ENCODE measurements at places on chromosomes 11 and 22.
A peak's percentile ranks its signal among the peaks of the same experiment; 100 is the strongest.

DNA sequence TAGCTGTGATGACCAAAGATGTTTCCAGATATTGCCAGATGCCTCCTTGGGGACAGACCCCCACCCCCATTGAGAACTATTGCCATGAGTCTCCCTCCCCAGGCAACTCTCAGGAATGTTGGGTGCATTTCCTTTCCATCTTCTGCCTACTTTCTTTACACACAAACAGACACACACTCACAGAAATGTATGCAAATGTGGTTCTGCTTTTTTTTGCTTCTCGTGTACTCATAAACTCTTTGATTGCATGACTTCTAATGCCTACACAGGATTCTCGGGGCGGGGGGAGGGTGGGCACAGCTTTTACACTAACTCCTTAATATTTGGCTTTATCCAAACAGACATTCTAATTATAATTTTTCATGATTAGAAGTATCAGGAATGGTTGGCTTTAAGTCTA lies 53.3 kb upstream of the SUSD2 start:
- DNase-seq, result no peak

GRCh38 chr11:65440831-65441499 lies 18.4 kb downstream of the NEAT1 start:
- no peak for DNase-seq

- DNase-seq, result no peak
Measured at GRCh38 chr11:58813693-58814092, 30.8 kb downstream of the GLYATL2 start.

- no peak for DNase-seq
Measured at GRCh38 chr11:47912843-47913437, 64.8 kb upstream of the NUP160 start.

DNA sequence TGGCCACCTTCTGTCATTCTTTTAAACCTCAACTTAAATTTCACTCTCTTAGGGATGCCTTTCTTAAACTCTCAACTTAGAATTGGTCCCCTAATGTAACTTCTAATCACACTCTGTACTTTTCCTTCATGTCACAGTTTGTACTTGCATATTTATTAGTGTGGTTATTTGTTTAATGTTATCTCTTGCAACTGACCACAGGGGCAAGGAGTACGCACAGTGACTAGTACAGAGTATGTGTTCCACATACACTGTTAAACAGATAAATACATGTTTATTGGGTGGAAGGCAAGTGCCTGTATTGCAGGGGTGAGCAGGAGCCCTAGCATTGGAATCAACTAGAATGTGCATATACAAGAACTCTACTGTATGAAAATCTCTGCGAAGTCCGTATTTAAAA lies 554.0 kb downstream of the INSC start:
- DNase-seq, result no peak

- DNase-seq, result no peak
Measured at GRCh38 chr11:29173660-29174062, 843.2 kb downstream of the KCNA4 start.

DNA sequence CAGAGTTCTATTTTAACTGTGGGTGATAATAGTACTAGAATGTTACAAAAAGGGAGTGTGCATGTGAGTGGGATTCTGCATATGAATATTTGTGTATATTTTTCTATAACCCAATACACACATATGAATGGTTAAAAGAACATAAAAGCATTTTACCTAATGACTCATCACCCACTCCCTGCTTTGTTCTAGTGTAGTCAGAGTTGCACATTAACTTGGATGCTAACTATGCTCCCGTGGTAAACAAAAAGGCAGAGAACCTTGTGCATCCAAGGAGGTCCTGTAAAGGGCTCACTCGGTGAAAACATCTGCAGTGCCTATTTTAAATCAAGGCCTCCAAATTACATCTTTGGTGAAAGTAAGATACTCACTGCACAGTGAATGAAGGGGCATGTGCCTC lies 1289.4 kb downstream of the LRRC4C start:
- no peak for DNase-seq

- DNase-seq, result no peak
Measured at GRCh38 chr22:39907047-39907446, 6.2 kb downstream of the GRAP2 start.

DNA sequence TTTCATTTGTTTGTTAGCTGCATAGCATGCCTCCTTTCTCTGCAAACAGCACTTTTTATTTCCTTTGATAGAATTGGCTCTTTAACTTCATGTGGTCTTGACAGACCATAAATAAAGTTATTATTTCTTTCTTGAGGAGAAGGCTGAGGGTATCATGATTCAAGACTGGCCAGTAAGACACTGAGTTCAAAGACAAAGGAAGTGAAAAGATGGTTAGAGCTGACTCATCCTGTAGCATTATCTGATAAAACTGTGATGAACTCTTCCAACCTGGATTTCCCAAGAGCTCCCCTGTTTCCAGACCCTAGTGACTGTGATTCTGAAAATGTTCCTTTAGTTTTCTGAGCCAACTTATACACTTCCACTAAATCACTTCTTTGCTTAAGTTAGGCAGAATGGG lies 179.3 kb upstream of the FAT3 start:
- DNase-seq, result no peak

- DNase-seq, result peak; percentile 20
Measured at GRCh38 chr11:72041364-72042063, 38.8 kb downstream of the NUMA1 start.

DNA sequence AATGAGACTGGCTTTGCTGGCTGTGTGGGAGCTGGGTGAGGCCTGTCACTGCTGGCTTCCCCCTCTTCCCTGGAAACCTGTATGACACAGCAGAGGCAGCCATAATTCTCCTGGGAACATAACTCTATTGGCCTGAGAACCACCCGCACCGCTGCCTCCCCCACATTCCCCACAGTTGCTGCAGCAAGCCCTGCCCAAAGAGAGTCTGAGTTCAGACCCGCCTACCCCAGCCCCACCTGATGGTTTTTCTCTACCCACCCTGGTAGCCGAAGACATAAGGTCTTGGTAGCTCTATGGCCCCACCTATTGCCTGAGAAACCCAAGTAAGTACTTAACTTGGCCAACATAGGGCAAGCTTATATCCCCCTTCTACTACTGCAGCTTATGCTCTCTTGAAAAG lies 174.8 kb downstream of the C11orf91 start:
- no peak for DNase-seq

DNA sequence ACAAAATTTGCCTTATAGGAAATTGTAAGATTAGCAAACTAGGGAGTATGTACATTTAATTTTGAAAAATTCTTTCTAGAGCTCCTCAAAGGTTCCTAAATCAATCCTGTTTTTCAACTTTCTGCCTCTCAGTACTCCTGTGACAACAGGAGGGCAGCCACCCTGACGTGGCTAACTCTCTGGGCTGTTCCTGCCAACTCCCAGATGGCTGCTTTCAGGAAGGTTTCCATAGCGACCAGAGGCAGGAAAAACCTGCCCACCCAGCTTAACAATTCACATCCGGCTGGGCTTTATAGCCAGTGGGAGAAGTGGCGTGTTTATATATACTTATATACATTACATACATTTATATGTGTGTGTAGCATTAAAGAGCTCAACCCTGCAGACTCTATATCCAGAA lies 26.5 kb downstream of the SGSM3 start:
- DNase-seq, result no peak

GRCh38 chr22:24498824-24499223 lies 3.7 kb downstream of the UPB1 start:
- DNase-seq, result no peak

DNA sequence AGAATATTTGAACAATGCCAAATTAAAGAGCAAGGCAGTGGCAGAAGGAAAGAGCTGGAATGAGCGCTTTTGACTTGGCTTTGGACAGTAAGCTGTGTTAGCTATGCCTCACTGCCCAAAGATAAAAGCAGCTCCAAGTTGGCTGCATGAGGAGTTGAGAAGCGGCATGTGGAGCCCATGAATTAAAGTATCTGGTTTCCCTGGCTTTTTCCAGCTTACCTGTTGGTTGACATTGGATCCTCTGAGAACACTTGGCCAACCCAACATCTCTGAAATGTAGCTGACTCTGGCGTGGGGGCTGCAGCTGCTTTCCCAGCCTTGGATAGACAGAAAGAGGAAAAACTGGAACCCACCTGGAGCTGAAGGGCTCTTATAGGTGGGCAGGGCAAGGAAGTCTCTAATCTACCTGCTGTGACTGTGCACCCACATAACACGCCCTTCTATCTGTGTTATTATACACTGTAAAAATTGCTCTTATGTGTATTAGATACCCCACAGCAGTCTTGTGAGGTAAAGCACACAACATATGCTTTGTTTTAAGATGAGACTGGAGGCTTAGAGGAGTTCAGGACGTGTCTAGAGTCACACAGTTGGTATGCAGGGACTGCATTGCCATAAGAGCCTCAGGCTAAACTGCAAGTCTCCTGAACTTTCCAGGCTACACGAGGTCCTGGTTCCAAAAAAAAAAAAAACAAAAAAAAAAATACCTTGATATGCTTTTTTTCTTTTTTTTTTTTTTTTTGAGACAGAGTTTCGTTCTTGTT lies 5.8 kb downstream of the UBASH3B start:
- DNase-seq, result no peak

- no peak for DNase-seq
Measured at GRCh38 chr11:39144351-39145130, 2314.9 kb downstream of the LRRC4C start.

- DNase-seq, result no peak
Measured at GRCh38 chr11:74895340-74896116, 53.4 kb downstream of the XRRA1 start.

- DNase-seq, result no peak
Measured at GRCh38 chr11:64219354-64219684, 6.7 kb downstream of the TRPT1 start.

DNA sequence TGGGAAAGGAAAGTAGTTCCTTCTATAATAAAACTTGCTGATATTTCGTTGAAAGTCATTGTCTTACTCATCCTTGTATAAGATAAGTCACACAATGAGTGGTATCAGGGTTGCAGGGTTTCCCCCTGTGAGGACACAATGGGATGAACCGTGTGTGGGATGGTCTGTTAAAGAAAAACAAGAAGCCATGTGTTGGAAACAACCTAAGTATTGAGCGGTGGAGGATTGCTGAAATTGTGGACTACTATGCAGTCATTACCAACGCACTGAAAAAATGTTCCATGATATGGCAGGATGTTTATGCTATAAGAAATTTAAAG lies 28.6 kb downstream of the PTPRJ start:
- no peak for DNase-seq

- no peak for DNase-seq
Measured at GRCh38 chr11:419248-420005, 4.6 kb upstream of the SIGIRR start.

- DNase-seq, result no peak
Measured at GRCh38 chr11:102453302-102453695, 734 bp upstream of the TMEM123 start.

GRCh38 chr11:27166130-27166529 lies 125.5 kb downstream of the BBOX1 start:
- no peak for DNase-seq

DNA sequence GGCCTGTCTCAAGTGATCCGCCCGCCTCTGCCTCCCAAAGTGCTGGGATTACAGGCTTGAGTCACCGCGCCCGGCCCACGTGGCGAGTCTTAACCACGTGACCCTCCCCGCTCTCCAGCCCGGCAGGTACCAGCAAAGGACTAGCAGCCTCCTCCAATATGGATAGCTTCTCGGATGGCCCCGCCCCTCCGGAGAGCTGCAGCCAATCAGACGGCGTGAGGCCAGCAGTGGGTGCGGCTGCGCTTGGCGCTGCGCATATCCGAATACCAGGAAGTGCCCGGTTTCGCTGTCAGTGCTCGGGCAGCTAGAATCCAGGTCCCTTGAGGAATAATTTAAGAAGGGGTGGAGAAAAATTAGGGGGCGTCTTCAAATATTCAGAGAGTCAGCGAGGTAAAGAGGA lies 14.7 kb upstream of the PISD start:
- peak; percentile 79 for DNase-seq

GRCh38 chr11:44627911-44628729 lies 62.7 kb downstream of the CD82 start:
- DNase-seq, result no peak

DNA sequence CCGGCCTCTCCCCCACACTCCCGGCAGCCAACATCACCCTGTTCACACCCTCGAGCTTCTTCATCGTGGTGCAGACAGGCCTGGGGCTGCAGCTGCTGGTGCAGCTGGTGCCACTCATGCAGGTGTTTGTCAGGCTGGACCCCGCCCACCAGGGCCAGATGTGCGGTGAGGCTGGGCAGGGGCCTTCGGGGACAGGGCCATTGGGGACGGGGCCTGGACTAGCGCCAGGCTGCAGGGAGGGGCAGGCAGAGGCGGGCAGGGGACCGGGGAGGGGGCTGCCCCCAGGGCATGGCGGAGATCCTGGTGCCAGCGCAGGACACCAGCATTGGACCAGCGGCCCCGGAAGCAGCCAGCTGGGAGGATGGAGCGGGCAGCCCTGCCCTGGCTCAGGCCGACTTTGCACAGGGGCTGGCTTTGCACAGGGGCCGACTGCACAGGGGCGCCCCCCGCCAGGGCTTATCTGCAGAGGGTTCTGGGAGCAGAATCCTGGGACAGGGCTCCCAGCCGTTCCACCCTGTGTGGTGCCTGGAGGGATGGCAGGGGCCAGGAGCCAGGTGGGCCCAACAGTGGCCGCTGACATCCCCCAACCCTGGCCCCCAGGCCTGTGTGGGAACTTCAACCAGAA lies 8.6 kb downstream of the MUC5B start:
- no peak for DNase-seq

DNA sequence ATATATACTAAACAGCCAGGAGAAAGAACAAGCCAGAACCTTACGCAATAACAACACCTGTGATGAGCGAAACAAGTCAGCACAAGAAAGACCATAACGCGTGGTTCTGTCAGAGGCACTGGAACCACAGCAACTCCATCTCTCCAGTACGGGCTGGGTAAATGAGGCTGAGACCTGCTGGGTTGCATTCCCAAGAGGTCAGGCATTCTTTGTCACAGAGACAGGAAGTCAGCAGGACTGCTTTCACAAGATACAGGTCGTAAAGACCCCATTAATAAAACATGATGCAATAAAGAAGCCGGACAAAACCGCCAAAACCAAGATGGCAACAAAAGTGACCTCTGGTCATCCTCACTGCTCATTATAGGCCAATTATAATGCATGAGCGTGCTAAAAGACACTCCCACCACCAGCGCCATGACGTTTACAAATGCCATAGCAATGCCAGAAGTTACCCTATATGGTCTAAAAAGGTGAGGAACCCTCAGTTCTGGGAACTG lies 21.7 kb downstream of the TPST2 start:
- DNase-seq, result no peak

DNA sequence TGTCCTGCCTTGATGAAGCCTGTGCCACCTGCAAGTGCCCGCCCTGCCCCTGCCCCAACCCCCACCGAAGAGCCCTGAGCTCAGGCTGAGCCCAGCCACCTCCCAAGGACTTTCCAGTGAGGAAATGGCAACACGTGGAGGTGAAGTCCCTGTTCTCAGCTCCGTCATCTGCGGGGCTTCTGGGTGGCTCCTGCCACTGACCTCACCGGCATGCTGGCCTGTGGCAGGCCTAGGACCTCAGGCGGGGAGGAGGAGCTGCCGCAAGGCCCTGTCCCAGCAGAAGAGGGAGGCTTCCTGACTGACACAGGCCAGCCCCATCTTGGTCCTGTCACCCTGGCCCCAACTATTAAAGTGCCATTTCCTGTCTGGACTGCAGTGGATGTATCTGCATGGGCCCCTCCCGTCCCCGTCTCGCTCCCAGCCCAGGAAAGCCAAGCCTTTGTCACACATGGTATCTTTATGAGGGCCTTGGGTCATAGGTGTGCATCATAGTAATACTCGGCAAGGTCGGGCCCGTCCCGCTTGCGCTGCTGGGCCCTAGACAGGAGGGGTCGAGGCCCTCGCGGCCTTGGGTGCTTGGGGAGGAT lies 882 bp downstream of the FREY1 start:
- DNase-seq, result no peak

- peak; percentile 2 for DNase-seq
Measured at GRCh38 chr11:30605036-30605605, 19.0 kb upstream of the MPPED2 start.

- no peak for DNase-seq
Measured at GRCh38 chr22:32164075-32164860, 5.2 kb upstream of the C22orf42 start.
